ENCODE measurements at places on chromosomes 2 and 18.

- no peak for DNase-seq
Observed at GRCh38 chr2:11254100-11254536, 90.3 kb downstream of the ROCK2 start.

- DNase-seq = no peak
Observed at GRCh38 chr2:30677231-30677630, 130.0 kb downstream of the CAPN13 start.

DNA sequence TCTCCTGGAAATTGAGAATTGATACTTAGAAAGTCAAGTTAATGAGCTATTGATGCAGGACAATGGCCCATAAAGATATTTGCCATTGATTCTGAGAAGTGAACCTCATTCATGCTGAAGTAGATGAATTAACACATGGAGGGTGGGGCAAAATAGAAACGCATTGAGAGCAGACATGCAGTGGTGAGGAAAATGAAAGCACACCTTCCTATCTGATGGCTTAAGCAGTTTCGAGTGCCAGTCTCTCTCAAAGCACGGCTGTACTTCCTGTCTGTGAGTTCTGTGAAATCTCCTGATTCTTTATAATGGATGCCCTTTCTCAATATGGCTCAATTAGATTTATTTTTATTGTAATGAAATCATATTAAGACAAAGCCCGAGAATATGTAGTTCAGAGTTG is 247.0 kb downstream of the TMX3 start:
- DNase-seq = no peak

- peak; percentile 58 for DNase-seq
Observed at GRCh38 chr18:59484561-59485328, 125.7 kb upstream of the LMAN1 start.

GRCh38 chr2:14996351-14997014 is 364.0 kb downstream of the LRATD1 start:
- DNase-seq = no peak

GRCh38 chr2:102622646-102623045 is 3.3 kb downstream of the SLC9A2 start:
- no peak for DNase-seq

DNA sequence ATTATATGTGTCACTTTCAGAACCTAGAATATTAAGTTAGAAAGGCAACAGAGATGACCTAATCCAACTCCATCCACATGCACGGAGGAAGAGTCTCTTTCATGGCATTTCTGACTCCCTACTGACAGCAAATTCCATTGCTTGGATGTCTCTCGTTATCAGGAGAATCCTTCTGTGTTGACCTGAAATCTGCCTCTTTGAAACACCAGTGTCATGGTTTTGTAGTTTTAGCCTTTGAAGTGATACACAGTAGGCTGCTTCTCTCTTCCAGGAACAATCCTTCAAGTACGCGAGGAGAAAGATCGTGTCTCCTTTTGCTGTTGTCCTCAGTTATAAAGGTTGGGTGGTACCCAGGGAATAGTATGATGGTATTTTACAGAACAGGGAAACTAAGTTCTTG is 201.9 kb upstream of the RASGRP3 start:
- DNase-seq = no peak

- DNase-seq = no peak
Observed at GRCh38 chr2:222653280-222653679, 2.6 kb downstream of the FARSB start.

GRCh38 chr2:165060411-165060810 is 105.1 kb upstream of the SLC38A11 start:
- no peak for DNase-seq

- no peak for DNase-seq
Observed at GRCh38 chr18:80033181-80034067, 810 bp upstream of the RBFA start.

- DNase-seq = no peak
Observed at GRCh38 chr18:10285283-10285640, 169.2 kb upstream of the APCDD1 start.

DNA sequence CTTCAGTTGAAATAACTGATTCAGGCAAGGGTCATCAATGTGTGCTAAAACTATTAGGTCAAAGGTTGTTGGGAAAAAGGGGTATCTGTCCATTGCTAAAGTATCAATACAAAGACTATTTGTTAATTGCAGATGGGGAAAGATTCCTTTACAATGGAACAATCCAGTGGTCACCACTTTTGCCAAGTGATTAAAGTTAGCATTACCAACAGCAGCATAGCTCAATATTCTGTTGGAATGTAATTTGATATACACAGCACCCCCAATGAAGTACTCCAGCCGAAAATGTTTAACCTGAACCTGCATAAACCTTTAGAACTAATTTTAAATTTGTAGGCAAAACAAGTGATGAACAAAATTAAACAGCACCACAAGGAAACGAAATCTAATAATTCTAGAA is 191.0 kb downstream of the TCF4 start:
- no peak for DNase-seq

- DNase-seq = no peak
Observed at GRCh38 chr2:88114889-88115288, 13.0 kb downstream of the FABP1 start.

DNA sequence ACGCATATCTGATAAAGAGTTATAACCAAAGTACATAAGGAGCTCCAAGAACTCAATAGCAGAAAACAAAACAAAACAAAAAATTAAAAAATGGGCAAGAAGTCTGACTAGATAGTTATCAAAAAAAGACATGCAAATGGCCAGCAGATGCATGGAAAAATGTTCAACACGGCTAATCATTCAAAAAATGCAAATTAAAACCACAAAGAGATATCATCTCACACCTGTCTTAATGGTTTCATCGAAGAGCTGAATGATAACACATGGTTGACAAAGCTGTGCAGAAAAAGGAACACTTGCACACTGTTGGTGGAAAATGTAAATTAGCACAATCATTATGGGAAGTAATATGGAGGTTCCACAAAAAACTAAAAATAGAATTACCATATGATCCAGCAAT is 751.3 kb upstream of the POU3F3 start:
- no peak for DNase-seq

GRCh38 chr2:36163520-36164254 is 191.9 kb upstream of the CRIM1 start:
- no peak for DNase-seq

DNA sequence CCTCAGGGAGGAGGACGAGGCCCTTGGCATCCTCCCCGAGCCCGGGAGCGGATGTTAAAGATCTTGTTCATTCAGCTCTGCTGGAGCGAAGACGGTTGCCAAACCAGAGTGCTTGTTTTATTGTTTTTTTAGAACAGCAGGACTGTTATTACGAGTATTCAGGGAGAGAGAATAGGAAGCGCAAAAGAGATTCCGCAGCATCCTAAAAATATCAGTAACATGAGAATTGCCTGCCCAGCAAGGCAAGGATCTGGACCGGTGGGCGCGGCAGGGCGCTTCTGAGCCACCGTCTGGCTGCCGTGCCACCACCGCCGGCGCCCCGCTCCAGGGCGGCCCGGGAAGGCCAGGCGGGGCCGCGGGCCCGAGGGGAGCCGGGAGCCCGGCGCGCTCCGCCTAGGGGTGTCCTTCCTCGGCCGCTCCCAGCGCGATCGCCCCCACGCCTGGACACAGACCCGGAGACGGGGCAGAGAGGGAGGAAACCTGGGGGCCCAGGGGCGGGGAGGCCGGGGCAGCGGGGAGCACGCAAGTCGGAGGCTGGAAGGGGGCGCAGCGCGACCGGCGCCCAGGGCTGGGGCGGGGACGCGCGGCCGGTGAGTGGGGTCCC is 843 bp downstream of the CYS1 start:
- DNase-seq = peak; percentile 61

DNA sequence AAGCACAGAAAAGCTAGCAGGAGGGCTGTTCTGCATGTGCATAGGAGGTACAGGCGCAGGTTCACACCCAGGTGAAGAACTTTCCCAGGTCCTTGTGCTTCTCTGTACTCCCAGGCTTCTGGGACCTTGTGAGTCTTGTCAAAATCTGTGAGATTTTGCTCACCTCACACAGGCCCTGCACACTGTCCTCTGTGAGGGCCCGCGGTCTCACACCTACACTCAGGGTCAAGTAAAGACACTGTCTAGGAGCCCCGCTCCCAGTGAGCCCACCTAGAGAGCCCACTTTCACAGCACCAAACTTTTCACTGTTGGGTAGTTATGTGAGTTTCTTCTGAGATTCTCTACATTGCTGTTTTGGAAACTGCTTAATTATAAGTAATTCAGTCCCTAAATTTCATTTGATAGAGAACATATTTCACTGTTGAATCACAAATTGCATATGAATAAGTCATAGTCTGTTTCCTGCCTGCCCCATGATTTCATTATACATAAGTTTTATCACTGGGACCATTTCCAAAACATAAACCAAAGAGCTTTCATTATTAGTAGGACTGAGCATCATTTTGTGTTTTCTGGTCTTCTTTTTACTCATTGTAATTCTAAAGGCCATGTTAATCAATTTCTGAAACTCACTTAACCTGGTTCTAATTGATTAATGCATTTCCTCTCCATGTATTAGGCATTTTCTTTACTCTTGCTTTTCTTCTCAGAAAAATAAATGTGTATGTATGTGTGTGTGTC is 234.2 kb upstream of the SPOPL start:
- DNase-seq = no peak

DNA sequence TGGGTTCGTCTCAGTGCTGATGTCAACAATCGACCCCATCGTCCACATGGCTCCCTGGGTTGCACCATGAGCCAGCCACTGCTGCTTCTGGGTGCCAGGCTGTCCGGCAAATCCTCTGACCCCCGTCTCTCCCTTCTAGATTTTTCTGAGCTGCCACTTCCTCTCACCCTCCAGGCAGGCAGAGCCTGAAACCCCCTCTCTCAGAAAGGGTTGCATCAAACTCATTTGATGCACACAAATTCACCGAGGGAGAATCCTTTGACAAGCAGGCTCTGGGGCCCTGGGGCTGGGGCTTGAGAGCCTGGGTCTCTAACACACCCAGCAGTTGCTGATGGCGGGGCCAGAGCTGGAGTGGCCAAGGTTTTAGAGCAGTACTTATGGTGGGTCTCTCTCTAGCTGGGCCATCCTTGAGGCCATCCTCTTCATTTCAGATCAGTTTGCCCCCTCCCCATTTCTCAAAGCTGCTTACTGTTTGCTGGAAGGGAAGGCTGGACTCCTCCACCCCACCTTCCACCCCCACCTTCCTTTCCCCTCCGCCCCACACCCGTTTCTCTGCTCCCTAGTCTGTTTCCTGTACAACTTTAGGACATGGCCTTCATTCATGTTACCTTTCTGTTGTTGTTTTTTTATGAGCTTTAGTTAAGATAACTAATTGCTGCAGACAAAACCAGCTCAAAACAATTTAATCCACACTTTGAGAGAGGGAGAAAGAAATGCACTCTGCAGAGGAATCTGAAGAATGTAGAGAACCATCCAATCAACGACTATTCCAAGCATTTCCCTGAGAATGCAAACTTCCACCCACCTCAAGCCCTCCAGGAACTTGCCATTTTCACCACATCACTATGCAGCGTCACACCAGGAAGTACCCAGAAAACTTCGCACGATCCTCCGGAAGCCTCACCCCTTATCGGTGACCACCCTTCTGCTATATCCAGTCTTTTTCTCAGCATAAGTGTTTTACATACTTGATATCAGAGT is 69.5 kb downstream of the ARL4C start:
- DNase-seq = peak; percentile 61

DNA sequence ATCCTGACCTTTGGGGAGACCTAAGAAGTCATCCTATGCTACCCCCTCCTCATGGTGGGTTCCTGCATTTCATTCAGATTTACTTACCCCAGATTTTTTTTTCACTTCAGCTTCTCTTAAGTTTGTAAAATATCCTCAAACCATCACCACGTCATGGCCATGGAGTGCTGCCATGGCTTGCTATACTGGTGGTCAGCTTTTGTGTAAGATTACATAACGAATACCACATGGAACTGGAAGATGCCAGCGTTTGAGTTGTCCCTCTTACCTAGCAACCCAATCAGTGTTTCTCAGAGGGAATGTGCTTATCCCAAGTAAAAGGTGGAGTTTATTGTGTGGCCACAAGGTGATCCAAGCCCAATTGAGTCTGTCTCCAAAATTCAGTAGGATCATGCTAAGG is 148.6 kb upstream of the ALPP start:
- no peak for DNase-seq

GRCh38 chr18:28208712-28209265 is 31.9 kb upstream of the CDH2 start:
- no peak for DNase-seq

DNA sequence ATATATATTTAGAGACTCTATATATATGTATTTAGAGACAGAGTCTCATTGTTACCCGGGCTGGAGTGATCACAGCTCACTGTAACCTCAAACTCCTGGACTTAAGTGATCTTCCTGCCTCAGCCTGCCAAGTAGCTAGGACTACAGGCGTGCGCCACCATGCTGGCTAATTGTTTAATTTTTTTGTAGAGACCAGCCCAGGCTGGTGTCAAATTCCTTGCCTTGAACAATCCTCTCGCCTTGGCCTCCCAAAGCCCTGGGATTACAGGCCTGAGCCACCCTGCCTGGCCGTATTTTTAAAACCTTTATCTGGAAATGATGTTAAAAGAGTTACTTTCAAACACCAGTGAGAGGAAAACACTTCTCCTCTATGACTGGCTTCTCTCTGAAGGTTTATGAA is 30.9 kb upstream of the PGAP1 start:
- DNase-seq = no peak

GRCh38 chr2:218260742-218261422 is at the start of gene GPBAR1:
Gene GPBAR1, plus strand, starts transcription at chr2:218261015. Its CDS starts 1,710 bp downstream, at chr2:218262725.
- no peak for DNase-seq

- no peak for DNase-seq
Observed at GRCh38 chr2:52933878-52934277, 833.7 kb upstream of the CHAC2 start.

- no peak for DNase-seq
Observed at GRCh38 chr2:48233005-48233404, 296.9 kb upstream of the STON1 start.

GRCh38 chr2:191638079-191638801 is 39.7 kb upstream of the NABP1 start:
- no peak for DNase-seq

DNA sequence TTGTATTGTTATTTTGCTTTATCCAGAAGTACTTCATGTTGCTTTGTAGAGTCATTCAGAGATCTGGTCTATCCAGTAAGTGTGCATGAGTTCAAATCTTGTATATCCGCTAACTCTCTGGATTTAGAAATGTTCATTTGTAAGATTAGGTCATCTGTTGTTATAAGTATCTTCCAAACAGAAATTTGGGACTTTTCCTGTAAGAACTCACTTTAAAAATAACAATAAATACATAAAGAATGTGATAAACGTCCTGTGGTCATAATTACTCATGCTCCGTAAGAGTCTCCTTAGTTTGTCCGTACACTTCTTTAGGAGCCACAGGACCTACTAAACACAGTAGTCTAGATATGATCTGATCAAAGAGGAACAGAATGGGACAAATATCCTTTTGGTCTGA is 699.9 kb upstream of the SLC8A1 start:
- DNase-seq = no peak

- no peak for DNase-seq
Observed at GRCh38 chr2:54586062-54586461, 129.9 kb downstream of the SPTBN1 start.

- DNase-seq = no peak
Observed at GRCh38 chr2:158240975-158241374, 139.3 kb downstream of the UPP2 start.

DNA sequence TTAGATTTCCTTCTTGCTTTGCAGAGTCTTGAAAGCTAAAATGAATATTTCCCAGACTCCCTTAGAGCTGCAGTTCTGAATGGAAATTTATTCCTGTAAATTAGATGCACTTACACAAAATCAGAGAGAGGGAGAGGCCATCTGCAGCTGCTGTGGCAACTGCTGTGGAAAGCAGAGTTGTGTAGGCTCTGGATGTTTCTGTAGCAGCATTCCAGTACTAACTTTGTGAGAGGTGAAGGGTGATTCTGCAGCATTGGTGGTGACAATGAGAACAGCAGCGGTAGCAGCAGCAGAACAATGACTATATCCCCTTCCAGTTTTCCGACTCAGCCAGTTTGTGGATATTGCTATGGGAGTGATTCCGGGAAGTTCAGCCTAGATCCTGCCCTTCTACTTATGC is 433.0 kb upstream of the REG3G start:
- no peak for DNase-seq
